ENCODE measurements at places on chromosomes 5 and 9.

DNA sequence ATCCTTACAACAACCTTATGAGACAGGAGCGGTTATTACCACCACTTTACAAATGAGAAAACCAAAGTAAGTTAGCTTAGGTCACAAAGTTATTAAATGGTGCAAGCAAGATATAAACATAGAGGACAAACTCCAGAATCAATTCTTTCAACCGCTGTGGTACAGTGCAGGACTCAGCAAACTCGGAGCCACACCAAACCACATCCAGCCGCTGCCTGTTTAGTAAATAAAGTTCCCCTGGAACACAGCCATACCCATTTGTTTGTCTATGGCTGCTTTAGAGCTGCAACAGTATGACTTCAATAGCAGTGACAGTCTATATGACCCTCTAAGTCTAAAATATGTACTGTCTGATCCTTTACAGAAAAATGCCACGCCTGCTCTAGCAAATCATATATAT is 1567.2 kb upstream of the WWC1 start:
- DNase-seq, result no peak

- DNase-seq, result no peak
Measured at GRCh38 chr5:178237431-178238312, 5.1 kb upstream of the PHYKPL start.

DNA sequence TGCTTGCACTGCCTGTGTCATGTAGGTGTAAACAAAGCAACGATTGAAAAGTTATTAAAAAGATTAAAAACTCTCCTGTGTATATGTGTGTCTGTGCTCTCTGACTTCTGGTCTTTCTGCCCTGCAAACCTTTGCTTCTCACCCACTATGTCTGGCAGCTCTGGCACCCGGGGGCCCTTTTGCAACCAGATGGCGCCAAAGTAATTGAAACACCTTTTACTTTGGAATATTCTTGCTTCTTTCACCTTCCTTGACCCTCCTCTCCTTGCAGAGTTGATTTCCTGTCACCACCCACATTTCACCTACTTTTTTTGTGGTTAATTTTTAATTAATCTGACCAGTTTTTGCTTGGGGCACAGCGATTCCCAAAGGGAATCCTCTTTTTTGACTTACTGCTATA is 275.5 kb downstream of the ARHGEF28 start:
- DNase-seq, result no peak

DNA sequence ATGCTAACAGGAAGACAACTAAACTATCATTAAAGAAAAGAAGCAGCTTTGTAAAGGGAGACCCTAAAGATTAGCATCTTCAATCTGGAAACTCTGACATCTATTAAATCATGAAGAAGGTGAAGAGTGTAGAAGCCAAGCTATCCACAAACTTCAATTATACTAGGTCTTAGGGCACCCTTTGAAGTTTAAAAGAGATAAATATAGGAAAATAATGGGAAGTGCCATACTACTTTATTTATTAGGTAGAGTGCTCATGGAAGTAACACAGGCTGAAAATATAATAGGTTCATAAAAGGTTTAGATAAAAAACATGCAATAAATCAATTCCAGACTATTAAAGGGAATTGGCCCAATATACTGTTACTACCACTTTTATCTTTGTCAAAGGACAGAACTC is 19.9 kb downstream of the CDH10 start:
- no peak for DNase-seq

DNA sequence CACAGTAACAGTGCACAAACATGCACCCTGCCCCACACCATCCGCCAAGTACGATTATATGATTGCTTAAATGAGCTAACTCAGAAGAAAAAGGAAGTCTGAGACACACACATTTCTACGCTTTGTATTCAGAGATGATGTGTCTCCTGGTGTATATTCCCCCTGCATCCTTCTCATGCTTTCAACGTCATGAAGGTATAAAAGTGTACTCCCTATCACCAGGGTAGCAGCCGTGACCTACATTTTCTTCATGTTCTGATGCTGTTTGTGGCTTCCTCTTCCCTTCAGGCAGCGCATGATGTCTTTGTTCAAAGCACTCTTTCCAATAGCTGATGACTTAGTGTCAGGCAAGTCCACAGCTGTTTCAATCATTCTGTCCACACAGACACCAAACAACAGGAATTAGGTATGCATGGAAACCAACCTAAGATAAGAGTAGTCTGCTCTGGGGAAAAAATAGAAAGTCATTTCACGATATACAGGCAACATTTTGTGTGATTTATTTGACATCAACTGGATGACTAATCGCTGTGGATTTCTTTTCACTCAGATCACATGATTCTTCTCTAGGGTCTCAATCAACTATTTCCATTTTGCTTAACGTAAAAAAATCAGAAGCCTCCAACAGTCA is 269.4 kb upstream of the PTGER4 start:
- no peak for DNase-seq

DNA sequence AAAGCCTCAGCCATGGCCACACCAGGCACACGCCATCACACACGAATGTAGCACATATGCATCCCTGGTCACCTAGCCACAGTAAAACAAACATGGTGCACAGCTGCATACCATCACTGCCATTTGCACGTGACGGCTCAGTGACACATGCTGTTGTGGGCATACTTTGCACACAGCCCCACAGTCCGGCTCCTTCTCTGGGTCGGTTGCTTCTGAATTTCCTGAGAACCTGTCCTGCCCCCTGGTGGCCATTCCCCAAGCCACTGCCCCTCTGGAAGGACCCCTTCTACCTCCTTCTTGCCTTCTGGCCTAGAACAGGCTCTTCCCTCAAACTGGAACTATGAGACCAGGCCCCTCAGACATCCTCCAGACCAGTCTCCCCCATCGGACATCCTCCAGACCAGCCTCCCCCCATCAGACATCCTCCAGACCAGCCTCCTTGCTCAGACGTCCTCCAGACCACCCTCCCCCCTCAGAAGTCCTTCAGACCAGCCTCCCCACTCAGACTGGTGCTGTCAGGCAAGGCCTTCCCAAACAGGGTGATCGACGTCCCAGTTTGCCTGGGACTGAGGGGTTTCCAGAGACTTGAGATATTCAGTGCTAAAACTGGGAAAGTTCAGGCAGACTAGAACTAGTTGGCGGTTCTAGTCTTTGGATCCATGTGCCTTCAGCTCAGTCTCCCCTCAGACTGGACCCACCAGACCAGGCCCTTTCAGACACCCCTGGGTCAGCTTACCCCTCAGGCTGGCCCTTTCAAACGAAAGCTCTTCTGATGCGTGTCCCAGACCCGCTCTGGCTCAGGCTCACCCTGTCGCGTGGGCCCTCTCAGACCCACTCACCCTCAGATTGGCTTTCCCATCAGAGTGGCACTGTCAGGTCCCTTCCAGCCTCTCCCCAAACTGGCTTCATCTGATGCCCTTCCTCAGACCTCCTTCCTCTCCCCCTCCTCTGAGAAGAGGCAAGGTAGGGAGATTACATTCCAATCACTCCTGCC is 24.3 kb upstream of the ENHO start:
- peak; percentile 75 for DNase-seq

DNA sequence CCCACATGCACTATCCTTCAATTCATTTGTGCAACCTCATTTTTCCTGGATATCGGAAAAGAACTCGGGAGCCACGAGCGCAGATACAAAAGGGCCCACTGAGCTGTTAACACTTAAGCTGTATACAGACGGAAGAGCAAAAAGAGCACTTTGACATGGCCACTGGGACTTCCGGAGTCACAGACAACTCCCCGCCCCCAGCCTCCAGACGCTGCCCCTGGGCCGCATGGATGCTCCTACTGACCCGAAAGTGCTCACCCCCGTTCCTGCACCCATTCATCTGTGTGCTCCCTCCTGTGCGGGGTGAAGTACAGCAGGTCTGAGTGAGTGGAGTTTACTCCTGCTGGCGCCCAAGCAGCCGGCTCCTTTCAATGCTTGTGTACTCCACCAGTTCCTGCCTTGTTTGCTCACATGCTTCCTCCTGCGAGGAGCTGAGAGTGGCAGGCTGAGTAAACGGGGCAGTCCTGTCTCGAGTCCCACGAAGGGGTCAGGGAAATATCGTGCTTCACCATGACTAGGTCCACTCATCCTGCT is 901.0 kb upstream of the CTNND2 start:
- no peak for DNase-seq

DNA sequence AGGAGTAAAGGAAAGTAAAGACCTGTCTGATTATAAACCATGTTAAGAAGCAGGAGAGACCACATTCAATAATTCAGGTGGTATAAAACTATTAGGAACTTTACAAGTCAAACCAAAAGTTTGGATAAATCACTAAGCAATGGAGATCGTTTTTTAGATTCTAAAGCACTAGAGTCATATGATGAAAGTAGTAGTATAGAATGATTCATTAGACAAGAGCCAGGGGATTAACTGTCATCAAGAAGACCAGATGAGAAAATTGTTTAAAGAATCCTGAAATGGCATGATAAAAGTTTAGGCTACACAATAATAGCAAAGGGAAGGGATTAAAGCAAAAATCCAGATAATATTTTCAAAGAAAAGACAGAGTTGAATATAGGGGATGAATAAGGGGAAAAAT is 12.9 kb upstream of the CARNMT1 start:
- DNase-seq, result no peak

DNA sequence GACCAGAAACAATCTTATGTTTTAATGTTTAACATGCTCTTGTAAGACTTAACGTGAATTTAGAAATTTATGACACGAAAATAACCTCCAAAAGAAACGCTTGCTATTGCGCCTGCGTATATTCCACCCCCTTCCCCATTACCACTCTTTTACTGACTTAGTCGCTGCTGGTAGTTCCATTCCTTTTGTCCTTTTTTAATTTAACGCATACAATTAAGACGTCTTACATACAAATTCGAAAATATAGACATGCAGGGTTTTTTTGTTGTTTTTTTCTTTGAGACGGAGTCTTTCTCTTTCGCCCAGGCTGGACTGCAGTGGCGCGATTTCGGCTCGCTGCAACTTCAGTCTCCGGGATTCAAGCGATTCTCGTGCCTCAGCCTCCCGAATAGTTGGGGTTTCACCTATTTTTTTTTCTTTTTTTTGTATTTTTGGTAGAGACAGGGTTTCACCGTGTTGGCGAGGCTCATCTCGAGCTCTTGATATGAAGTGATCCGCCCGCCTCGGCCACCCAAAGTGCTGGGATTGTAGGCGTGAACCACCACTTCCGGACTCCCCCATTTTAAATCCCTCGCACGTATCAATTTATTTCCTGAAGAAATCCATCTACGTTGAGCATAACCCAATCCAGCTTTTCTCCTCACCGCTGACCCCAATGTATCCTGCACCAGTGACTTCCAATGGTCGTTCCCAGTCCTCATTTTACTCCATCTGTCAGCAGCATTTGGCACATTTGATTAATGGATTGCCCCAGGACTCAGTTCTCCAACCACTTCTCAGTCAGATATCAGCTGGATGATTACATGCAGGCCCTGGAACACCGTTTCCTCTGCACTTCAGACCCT is 684 bp upstream of the MED7 start:
- peak; percentile 45 for DNase-seq

DNA sequence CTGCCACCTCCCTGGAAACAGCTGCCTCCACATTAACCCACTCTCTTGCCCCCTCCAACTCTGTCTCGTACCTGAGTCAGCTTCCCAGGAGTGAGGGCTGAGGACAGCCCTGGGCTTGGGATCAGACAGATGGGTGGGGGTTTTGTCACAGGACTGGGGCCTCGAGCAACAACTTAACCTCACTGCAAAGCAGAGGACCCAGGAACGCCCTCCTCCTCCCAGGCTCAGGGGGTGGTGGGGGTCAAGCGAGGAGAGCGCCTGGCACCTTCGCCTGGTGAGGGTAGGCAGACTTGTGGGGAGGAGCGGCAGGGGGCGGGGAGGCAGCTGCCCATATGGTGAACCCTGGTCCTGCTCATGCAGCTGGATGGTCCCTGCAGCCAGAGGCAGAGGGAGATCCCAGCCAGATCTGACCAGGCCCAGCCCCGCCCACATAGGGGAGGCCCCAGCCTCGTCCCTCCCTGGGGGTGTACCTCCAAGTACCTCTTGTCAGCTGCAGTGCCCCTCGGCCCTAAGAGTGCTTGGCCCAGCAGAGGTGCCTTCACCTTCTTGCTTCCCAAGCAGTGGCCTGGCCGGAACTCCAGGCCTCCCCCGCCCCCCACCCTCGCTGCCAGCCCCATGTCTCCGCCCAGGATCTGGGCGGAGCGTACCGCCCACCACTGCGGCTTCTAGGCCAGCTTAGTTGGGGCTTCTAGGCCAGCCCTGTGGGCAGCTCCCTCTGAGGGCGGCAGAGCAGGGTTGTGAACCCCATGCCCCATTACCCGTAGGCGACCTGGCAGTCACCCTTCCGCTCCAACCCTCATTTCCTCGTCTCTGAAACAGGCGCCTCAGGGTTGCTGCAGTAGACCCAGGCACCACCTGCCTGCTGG is at the start of gene SARDH:
Gene SARDH (minus strand): TSS at position 579 of the 866 bp plus-strand sequence. CDS start 4,179 bp downstream, outside the sequence.
- DNase-seq, result peak; percentile 42

DNA sequence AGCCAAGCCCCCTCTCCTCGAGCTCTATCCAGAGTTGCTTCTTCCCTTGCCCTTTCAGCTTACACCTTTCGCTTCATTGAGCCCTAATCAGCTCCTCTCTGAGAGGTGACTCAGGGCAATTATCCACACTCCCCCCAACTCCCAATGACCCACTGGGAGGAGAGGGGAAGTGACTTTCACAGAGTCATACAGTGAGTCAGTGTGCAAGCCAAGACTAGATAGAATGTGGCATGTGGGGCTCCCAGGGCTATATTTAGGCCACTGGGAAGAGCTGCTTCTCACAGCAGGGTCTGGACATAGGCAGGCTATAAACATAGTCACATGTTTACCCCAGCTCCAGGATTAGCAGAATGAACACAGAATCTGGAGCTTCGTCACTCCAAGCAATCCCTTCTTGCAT is 57.4 kb downstream of the NRG2 start:
- DNase-seq, result no peak

- no peak for DNase-seq
Measured at GRCh38 chr9:28808042-28808441, 1234.8 kb upstream of the C9orf72 start.

DNA sequence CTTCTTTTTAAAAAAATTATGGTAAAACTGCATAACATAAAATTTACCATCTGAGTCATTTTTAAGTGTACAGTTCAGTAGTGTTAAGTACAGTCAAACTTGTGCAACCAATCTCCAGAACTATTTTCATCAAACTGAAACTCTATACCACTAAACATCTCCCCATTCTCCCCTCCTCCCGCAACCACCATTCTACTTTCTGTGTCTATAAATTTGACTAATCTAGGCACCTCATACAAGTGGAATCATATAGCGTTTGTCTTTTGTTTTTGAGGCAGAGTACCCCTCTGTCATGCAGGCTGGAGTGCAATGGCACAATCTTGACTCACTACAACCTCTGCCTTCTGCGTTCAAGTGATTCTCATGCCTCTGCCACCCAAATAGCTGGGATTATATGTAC is 24.0 kb upstream of the EBF1 start:
- DNase-seq, result no peak

GRCh38 chr5:86894056-86894455 is 276.3 kb downstream of the COX7C start:
- no peak for DNase-seq

DNA sequence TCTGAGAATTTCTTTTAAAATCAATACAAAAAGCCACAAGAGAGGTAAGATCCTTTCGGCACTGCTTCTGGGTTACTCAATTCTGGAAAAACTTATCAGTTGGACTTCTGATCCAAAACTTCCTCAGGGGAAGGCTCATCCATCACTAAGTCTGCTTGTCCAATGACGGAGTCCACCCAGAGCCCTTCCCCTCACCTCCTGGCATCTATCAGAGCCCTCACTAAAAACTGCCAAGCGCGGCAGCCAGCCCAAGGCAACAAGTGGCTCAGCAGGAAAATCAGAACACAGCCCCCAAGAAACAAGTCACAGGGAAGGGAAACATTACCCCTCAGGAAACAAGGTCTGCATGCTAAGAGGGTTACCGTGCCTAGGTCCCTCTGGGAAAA is 869 bp upstream of the ESM1 start:
- DNase-seq, result no peak
